ENCODE measurements at places on chromosomes 2 and 18. TPM values are rescaled to one million over a fixed set of nuclear protein-coding genes. Genes with fewer than 3 reads are reported as not detected.

GRCh38 chr18:79567481-79568147 is 112.0 kb upstream of the CTDP1 start:
- DNase-seq: no peak

GKN2 gene
- not detected for total RNA-seq

ARPC2 gene
- 284 TPM for total RNA-seq

DNA sequence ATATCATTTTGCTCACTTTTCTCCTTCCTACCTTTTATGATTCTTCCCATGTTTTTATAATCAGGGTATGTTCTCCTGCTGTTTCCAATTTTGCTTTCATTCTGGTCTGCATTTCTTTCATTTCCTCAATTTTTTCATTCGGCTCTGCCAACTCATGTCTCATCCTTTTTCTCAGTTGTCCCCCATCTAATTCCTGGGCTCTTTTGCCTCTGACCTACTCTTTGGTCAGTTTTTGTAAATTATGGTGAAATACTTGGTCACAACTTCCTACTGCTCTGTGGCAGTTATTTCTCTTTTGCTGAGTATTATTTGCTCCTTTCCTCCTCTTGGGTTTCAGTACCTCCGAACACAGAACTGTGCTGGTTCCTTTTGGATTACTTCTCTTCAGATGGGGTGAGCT is 27.5 kb downstream of the MYO7B start:
- no peak for DNase-seq

GRCh38 chr2:96099861-96100798 is 16.2 kb downstream of the ADRA2B start:
- DNase-seq: no peak

GRCh38 chr2:171208657-171209056 is 48.0 kb upstream of the TLK1 start:
- no peak for DNase-seq

- DNase-seq: no peak
Measured at GRCh38 chr2:39667104-39667885, 1.6 kb downstream of the TMEM178A start.

- no peak for DNase-seq
Measured at GRCh38 chr2:234971496-234971895, 19.7 kb downstream of the SH3BP4 start.

DNA sequence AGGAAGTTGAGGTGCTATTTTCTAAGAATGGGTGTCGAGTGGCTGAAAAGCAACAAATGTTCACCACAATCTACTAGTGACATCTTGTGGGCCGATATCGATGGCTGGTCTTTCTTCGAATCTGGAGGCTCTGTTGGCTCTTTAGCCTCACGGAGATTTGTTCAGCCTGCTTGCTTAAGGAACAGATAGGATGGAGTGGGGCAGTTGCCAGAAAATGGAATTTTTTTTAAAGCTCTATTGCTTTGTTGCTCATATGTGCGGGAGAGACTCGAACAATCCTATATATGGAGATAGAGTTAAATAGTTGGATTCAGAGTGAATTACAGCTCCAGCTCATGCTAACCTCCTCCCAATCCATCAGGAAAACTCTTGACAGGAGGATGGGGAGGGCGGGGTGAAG is 70.9 kb upstream of the LYPD6B start:
- no peak for DNase-seq

GRCh38 chr2:145286716-145287275 is 766.9 kb upstream of the ZEB2 start:
- DNase-seq: no peak

DNA sequence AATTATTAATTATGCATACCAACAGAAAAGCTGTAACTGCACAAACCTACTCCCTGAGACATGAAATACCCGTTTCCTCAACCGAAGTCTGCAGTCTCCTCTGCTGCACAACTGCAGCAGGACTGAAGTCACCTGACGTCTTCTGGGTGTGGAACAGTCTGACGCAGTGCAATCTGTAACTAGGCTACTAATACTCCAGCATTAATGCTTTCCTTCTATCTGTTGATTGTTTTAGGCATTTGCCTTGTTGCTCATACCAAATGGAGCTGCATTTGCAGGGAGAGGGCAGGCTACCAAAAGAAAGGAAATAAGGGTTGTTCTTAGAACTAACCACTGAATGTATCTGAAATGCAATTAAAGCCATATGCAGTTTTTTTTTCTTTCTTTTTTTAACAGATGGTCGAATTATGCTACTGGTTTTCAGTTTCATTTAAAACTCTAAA is 40.1 kb downstream of the RTN4 start:
- DNase-seq: no peak

SRD5A2 gene
- total RNA-seq: 2.9 TPM

GRCh38 chr2:194619366-194619765 is 1037.7 kb upstream of the SLC39A10 start:
- DNase-seq: no peak

GRCh38 chr2:118123561-118124232 is 35.4 kb downstream of the INSIG2 start:
- no peak for DNase-seq
